Peyer's patch (tissue), 4 donors: ENCODE measurements at places on chromosomes 1 and 21. TPM values are rescaled to one million over a fixed set of nuclear protein-coding genes. Genes with fewer than 3 reads are reported as not detected.

MARK1 gene
- total RNA-seq, result 3.0 TPM

VWA5B1 gene
- total RNA-seq, result not detected

ARHGAP30 gene
- 31.4 TPM for total RNA-seq

TRAF3IP3 gene
- 7.4 TPM for total RNA-seq

GRCh38 chr1:174005032-174005431 lies 17.1 kb downstream of the RC3H1 start:
- H3K4me3 ChIP-seq, result no peak overlapping the region
- no peaks in the 10 kb centered on the region for H3K36me3 ChIP-seq
- H3K4me1 ChIP-seq, result peaks cover 10% of the 10 kb centered on the region
- H3K27me3 ChIP-seq, result no peaks in the 10 kb centered on the region

- no peak overlapping the region for H3K4me3 ChIP-seq
- H3K4me1 ChIP-seq, result no peaks in the 10 kb centered on the region
- no peak overlapping the region for H3K27ac ChIP-seq
- DNase-seq, result peak; percentile 58
- H3K36me3 ChIP-seq, result no peaks in the 10 kb centered on the region
- H3K27me3 ChIP-seq, result no peaks in the 10 kb centered on the region
Observed at GRCh38 chr1:4652631-4653327, 1.6 kb upstream of the AJAP1 start.

GRCh38 chr1:240495601-240496000 lies 116.4 kb downstream of the GREM2 start:
- DNase-seq, result no peak
- H3K4me1 ChIP-seq, result no peaks in the 10 kb centered on the region
- no peaks in the 10 kb centered on the region for H3K36me3 ChIP-seq
- H3K27ac ChIP-seq, result no peak overlapping the region

DNA sequence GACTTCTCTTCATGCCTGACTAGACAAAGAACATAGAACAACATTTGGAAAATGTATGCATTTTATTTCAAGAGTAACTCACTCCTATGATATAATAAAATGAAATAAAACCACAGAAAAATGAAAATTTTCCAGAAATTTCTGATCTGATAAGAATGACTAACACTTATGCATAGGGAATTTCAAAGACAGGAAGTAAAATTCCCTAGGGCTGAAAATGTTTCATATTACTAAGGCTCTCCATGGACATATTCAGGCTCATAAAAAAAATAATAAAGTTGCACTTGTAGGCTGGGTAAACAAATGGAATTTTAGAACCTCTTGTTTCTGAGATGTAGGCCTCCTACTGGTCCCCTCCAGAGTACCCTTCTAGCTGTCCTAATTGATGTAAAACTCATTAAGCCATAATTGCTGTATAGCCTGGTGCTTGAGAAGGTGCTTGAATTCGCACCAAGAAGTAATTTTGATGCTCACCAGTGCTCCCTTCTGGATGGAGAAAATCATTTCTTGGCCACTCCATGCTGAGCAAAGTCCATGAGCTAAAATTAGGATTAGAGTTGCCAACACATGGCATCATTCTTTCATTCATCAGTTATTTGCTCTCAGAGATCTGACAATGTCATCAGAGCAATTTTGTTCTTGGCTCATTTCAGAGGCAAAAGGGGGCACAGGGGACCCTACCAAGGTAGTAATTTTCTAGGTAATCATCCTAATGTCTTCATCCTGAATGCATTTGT lies 641.0 kb upstream of the CAMK1G start:
- no peak overlapping the region for H3K4me3 ChIP-seq
- H3K36me3 ChIP-seq, result no peaks in the 10 kb centered on the region
- no peak overlapping the region for H3K27ac ChIP-seq
- H3K27me3 ChIP-seq, result no peaks in the 10 kb centered on the region
- DNase-seq, result no peak

DNA sequence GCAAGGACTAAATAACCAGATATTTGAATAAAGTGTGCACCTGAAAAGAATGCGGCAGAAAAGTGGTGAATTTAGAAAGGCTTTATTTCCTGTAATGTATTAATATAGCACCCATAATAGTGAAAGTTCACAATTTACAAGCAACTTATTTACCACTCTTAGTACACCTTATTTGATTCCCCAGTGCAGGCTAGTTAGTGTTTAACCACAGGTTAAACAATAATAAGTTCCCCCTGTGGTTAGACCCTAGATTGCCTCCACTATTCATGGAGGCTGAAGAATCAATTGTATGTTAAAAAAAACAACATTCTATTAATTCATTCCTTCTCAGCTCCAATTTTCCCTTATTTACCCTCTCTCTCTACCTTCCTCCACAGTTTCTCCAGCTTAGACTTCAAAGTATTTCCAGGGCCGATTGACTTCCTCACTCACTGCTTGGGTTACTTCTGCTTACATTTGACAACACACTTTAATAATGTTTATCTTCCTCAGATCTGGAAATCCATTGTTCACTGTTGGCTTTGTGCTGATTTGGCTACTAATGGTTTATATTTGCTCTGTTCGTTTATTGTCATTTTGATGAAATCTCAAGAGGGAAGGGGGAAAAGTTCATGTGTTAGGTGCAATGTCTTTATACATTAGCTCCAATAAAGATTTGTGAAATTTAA lies 796.3 kb downstream of the BRINP3 start:
- no peak for DNase-seq
- no peaks in the 10 kb centered on the region for H3K27me3 ChIP-seq
- H3K27ac ChIP-seq, result no peak overlapping the region
- H3K36me3 ChIP-seq, result no peaks in the 10 kb centered on the region
- no peak overlapping the region for H3K4me3 ChIP-seq
- H3K4me1 ChIP-seq, result no peaks in the 10 kb centered on the region

DNA sequence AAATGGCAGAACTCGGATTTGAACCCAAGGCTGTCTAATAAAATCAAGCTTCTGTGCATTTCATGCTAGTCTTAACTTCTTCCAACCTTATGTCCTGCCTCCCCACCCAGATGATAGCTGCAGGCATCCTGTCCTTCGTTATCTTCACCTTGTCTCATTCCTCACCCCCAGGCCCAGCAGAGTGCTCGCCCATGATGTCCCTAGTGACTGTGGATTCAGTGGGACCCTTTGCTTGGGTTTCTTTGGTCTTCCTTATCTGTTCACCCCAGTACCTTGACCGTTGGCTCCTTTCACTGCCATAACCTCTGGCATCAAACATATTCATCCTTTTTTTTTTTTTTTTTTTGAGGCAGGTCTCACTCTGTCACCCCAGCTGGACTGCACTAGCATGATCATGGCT lies 5.6 kb upstream of the BSDC1 start:
- peaks cover 6% of the 10 kb centered on the region for H3K4me1 ChIP-seq
- H3K4me3 ChIP-seq, result no peak overlapping the region
- no peak overlapping the region for H3K27ac ChIP-seq
- no peaks in the 10 kb centered on the region for H3K36me3 ChIP-seq

DNA sequence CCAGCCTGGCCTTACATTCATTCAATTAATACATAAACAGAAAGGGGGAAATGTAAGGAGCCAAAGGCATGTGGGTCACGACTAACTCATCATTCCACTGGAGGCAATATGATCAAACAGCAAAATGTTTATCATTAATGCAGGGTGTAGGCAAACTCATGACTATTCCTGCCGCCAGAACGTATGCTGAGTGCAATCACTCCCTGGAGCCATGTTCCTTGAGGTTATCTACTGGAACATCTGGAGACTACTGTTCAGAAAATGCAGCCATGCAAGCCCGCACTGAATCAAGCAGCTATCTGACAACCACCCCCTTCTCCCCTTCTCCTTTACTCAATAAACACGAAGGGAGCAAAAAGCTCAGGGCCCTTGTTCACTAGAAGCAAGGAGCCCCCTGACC lies 267.6 kb downstream of the COL11A1 start:
- no peaks in the 10 kb centered on the region for H3K4me1 ChIP-seq
- H3K4me3 ChIP-seq, result no peak overlapping the region
- no peaks in the 10 kb centered on the region for H3K27me3 ChIP-seq
- H3K27ac ChIP-seq, result no peak overlapping the region
